Activated T-helper 1 cell treated with anti-CD3 and anti-CD28 coated beads, Interleukin-12 subunit alpha, Interleukin-12 subunit beta, Interleukin-2, Interleukin-4 antibody, amounts not matched to agents 30 ng/mL and 10 ng/mL and 1 ng/mL, durations not matched to agents 14 hours and 24 hours and 36 hours (primary cell): ENCODE measurements at places on chromosomes 5 and 9.
A peak's percentile ranks its signal among the peaks of the same experiment; 100 is the strongest.

- H3K4me1 ChIP-seq, result no peaks in the 10 kb centered on the region
- DNase-seq, result no peak
- H3K27me3 ChIP-seq, result no peaks in the 10 kb centered on the region
- H3K36me3 ChIP-seq, result no peaks in the 10 kb centered on the region
- H3K27ac ChIP-seq, result no peak overlapping the region
Measured at GRCh38 chr5:161089569-161089968, 237.6 kb upstream of the ATP10B start.

DNA sequence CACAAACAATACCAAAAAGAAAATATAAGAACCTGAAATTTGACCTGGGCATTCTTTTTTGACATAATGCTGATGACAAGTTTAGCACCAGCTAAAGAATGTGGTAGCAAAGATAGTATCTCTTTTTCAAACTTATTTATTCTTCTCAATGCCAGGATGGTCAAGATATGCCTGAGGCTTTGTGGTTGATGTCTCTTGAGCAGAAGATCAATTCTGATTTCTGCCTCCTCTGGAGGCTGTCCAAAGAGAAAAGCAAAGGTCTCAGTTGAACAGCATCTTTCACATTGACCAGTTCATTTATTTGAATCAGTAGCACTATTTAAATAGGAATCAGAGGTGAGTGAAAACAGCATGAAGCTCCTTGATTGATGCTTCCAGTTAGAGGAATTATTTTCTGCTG is 588.2 kb downstream of the HTR1A start:
- no peaks in the 10 kb centered on the region for H3K27me3 ChIP-seq
- H3K4me1 ChIP-seq, result no peaks in the 10 kb centered on the region
- no peaks in the 10 kb centered on the region for H3K36me3 ChIP-seq
- H3K4me3 ChIP-seq, result no peak overlapping the region
- no peak for DNase-seq
- H3K27ac ChIP-seq, result no peak overlapping the region

GRCh38 chr5:105868038-105868780 is 1802.5 kb downstream of the EFNA5 start:
- H3K36me3 ChIP-seq, result no peaks in the 10 kb centered on the region
- no peak overlapping the region for H3K4me3 ChIP-seq
- no peaks in the 10 kb centered on the region for H3K27me3 ChIP-seq

DNA sequence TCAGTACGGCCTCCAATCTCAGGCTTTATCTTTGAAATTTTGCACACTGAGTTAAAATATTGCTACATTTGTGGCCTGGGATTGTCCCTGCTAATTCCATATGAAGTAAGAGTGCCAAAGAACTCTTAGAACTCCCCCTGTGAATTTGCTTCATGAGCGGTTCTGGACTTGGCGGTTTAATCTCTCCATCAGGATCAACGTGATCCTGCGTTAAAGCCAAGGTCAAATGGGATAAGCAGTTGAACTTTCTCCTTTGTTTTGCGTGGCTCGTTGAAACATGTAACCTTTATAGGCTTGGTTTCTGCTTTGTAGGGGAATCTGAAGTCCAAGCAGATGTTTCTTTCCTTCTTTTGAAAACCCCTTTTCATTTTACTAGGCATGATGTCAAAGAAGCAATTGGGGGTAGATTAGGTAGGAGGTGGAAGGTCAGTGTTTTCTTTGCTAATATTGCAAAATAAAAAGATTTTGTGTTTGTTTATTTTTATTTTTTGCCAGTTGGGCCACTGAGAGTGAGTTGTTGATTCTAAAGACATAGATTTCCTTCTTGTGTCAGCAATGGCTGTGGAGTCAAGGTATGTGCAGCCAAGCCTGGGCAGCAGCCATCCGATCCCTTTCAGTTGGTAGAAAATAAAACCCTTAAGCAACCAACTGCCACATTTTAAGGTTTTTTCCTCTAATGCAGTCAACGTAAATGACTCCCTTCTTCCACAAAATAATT is 390.8 kb downstream of the NNT start:
- no peak overlapping the region for H3K27ac ChIP-seq
- H3K4me1 ChIP-seq, result no peaks in the 10 kb centered on the region
- no peaks in the 10 kb centered on the region for H3K36me3 ChIP-seq
- H3K4me3 ChIP-seq, result no peak overlapping the region
- no peaks in the 10 kb centered on the region for H3K27me3 ChIP-seq
- DNase-seq, result no peak

- H3K4me3 ChIP-seq, result no peak overlapping the region
- H3K27me3 ChIP-seq, result peaks cover 1% of the 10 kb centered on the region
- no peak overlapping the region for H3K27ac ChIP-seq
Measured at GRCh38 chr5:172670005-172670402, 28.9 kb downstream of the NEURL1B start.

DNA sequence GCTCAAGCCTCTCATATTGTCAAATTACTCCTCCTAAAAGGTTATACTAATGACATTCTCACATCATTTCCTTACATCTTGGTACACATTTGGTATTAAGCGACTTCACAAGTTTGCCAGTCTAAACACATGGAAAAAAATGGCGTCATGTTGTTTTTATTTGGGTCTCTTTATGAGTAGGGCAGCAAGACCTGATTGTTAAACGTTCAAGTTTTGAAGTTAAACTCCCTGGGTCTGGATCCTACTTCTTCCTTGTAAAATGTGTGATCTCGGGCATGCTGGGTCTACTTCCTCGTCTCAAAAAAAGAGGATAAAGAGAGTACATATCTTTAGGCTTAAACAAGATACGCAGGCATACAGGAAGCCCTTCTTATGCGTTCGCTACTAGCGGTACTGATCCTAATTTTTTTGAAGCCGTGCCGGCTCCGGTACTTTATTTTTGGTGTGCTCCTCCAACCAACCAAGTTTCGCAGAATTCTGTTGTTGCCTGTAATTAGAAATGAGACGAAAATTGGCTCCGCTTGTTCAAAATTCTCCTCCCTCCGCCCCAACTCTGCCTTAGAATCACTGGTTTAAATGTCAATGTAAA is 596 bp upstream of the CDC37L1 start:
- no peak for DNase-seq
- H3K4me3 ChIP-seq, result no peak overlapping the region
- peaks cover 7% of the 10 kb centered on the region for H3K4me1 ChIP-seq
- H3K27ac ChIP-seq, result no peak overlapping the region

GRCh38 chr9:134640506-134641172 is 964 bp upstream of the COL5A1 start:
- DNase-seq, result no peak
- H3K4me1 ChIP-seq, result no peaks in the 10 kb centered on the region
- no peaks in the 10 kb centered on the region for H3K36me3 ChIP-seq
- H3K4me3 ChIP-seq, result no peak overlapping the region
- peaks cover 18% of the 10 kb centered on the region for H3K27me3 ChIP-seq
- no peak overlapping the region for H3K27ac ChIP-seq

DNA sequence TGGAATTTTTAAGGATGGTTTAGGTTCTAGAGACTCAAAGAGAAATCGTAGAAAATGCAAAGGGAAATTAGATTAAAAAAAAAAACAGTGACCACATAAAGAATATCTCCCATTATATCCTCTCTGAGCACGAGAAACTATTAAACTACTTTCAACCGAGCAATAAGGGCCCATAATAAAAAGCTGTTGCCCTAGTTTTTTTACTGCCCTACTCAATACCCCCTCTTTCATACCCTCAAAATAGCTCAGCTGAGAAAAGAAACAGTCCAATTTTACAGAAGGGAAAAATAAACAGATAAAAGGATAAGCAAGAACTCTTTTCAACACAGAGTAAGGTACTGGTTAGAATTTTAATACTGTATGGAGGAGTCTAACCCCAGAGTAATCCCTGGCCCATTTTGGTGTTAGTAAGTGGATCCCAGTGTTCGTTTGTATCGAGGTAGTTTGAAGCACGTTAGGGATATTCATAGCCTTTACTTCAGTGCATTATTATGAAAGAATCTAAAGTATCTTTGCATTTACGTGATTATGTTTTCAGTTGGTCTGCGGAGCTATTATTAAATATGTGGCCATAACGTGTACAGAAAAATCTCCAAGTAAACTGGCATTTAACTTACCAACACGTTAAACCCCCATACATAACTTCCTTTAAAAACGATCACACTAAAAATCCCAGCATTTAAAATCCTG is 980 bp upstream of the RHOBTB3 start:
- DNase-seq, result no peak
- peaks cover 23% of the 10 kb centered on the region for H3K4me1 ChIP-seq
- no peak overlapping the region for H3K27ac ChIP-seq
- peak overlapping the region; percentile 64 for H3K4me3 ChIP-seq

DNA sequence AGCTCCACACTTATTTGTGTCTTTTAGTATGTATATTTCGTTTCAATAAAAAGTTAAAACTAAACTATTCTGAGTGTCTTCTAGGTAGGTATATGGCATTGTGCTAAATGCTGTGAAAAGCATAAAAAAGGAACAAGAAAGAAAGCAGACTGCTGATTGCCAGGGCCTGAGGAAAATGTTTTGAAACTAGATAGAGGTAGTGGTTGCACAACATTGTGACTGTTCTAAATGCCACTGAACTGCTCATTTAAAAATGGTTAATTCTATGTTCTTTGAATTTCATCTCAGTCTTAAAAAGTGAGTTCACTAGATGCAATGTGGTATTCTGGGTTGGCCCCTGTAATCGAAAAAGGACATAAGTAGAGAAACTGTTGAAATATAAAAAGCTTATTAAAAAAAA is 2.6 kb upstream of the ALAD start:
- H3K4me3 ChIP-seq, result no peak overlapping the region
- peaks cover 37% of the 10 kb centered on the region for H3K4me1 ChIP-seq
- no peak for DNase-seq
- no peaks in the 10 kb centered on the region for H3K27me3 ChIP-seq
- no peak overlapping the region for H3K27ac ChIP-seq
- peaks cover 19% of the 10 kb centered on the region for H3K36me3 ChIP-seq

GRCh38 chr5:113435575-113435974 is 786 bp upstream of the TSSK1B start:
- H3K27ac ChIP-seq, result no peak overlapping the region
- H3K27me3 ChIP-seq, result peaks cover 12% of the 10 kb centered on the region
- H3K36me3 ChIP-seq, result no peaks in the 10 kb centered on the region
- H3K4me3 ChIP-seq, result no peak overlapping the region
